Activated B cell treated with CpG ODN at 0.5 μM for 24 hours (primary cell): ENCODE measurements at places on chromosomes 7 and 10.
A peak's percentile ranks its signal among the peaks of the same experiment; 100 is the strongest.

DNA sequence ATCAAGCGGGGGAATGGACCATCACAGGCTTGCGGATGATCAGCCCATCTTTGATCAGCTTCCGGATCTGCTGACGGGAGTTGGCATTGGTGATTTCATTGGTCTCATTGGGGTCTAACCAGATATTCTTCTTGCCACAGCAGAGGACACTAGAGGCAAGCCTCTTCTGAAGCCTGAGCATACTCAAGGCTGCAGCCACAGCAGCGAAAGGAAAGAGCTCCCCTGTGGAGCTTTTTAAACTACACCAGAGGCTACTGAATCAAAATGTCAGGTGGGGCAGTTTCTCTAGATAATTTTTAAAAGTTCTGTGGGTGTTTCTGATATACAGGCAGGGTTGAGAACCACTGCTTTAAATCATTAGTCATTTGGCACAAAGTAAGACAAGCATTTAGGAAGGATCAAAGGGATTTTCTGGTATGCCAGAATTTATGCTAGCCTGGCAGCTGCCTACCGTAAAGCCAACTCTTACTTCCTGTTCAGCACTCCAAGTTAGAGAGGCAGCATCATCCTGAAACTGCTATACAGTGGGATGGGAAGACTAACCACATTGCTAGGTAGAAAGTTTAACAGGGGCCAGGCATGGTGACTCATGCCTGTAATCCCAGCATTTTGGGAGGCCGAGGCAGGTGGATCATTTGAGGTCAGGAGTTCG is 7.0 kb downstream of the NAPEPLD start:
- DNase-seq: no peak

DNA sequence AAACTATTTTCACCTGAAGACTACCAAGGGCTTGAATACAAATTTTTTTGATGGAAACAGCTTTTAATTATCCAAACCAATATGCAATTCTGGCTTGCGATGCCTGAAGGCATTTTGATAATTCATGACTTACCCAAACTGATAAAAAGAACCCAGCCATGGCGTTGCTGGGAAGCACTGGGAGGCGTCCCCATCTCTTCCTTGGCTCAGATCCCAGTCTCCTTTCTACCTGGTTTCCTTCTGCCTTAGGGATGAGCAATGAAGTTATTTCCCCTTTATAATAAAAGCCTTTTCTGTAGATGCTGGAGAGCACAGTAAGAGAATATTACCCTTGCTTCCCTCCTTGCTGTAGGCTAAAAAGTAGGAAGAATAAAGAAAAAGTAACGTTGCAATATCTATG is 129.1 kb upstream of the ANK3 start:
- DNase-seq: no peak

DNA sequence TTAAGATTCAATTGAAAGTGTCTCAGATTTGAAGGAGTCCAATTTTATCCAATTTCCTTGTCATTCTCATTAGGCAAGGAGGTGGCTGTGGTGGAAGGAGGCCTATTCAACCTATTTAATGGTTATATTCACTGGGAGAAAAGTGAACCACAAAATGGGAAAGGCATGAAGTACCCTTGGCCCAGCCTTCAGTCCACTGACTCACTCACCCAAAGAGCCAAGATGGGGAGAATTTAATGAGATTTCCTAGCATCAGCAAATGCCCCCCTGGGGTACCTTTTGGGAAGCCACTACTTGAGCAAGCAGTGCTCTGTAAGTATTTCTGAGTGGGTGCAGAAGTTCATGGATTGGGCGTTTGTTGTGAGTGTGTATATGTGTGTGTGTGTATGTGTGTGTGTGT is 144.1 kb downstream of the NRP1 start:
- DNase-seq: no peak

GRCh38 chr7:131124867-131125266 is 202.8 kb upstream of the MKLN1 start:
- no peak for DNase-seq

GRCh38 chr7:41313171-41313570 is 389.7 kb downstream of the INHBA start:
- no peak for DNase-seq

- DNase-seq: no peak
Observed at GRCh38 chr7:1845536-1846311, 175.6 kb downstream of the ELFN1 start.

- no peak for DNase-seq
Observed at GRCh38 chr10:33706191-33706590, 371.7 kb upstream of the NRP1 start.

GRCh38 chr10:34480345-34480744 is 334.8 kb downstream of the PARD3 start:
- DNase-seq: no peak

DNA sequence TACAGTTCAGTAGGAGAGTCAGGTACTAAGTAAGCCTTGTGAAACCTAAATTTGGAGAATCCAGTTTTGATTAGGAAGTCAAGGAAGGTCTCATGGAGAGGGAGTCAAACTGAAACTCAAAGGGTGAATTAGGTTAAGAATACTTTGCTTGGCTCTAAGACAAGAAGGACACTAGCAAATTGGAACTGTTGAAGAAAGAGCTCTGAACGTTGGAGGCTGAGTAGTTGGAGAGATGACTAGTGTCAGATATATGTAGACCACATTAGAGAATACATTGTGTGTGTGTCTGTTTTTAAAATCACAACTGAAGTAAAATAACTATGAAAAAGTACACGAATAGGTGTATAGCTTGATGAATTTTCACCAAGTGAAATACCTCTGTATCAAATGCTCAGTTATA is 6.3 kb downstream of the VPS26A start:
- no peak for DNase-seq

GRCh38 chr7:147432079-147432478 is 1158.5 kb upstream of the C7orf33 start:
- no peak for DNase-seq

GRCh38 chr10:114561008-114561523 is 97.0 kb downstream of the ABLIM1 start:
- DNase-seq: no peak

GRCh38 chr10:67609996-67610793 is 85.8 kb downstream of the CTNNA3 start:
- no peak for DNase-seq

- no peak for DNase-seq
Observed at GRCh38 chr10:32911285-32912016, 46.6 kb downstream of the ITGB1 start.

DNA sequence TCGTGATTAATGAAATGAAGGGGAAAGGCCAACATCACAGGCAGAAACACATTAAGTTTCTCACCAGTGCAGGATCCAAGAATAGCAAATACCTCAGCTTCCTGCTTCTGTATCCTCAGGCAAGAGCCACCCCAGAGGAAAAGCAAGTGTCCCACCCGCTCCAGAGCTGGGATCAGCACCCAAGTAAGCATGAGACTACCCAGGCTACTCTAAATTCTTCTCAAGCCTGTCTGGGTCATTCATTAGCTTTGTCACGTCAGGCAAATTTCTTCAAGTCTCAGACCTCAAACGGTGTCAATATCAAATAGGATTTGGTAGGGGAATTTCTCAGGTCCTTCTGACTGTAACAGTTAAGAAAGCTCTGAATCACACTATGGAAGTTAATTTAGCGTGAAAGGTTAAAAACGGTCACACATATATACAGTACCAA is 59.0 kb downstream of the GNA12 start:
- DNase-seq: no peak

DNA sequence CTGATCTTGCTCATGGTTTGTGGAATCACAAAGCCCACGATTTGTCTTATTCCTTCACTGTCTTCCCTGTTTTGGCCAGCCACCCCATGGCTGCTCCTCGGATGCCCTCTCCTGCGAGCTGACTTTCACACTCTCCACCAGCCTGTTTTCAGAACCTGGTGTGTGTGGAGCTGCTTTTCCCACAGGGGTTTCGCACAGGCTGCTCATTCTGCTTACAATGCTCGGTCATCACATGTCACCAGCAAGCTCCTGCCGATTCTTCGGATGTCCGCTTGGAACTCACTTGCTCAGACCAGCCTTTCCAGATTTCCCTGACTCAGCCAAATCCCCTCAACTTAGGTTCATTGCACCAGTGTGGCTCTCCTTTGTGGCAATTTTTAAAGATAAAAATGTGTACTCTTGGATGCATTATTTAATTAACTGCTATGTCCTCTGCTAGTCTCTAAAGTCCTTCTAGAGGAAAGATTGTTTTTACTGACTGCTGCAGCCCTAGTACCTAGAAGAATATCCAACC is 1018.6 kb upstream of the LRRTM3 start:
- no peak for DNase-seq

- no peak for DNase-seq
Observed at GRCh38 chr10:13079776-13080050, 20.2 kb upstream of the OPTN start.

GRCh38 chr7:132029369-132030085 is 473.1 kb upstream of the PODXL start:
- DNase-seq: no peak

DNA sequence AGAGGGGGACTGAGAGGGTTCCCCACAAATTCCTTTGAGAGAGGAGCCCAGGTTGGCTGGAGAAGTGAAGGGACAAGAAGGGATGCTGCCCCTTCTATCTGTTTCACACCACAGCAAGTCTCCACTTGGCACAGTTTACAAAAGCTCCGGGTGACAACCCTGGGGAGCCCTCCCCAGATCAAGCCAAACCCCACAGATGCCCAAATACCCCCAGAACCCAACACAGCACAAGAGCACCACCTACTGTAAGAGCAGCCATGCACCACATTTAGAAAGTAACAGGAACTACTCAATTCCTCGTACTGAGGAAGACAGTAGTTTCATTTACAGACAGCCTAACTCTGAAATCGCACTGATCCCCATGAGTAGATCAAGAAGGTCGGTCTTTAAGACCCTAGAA is 67.8 kb upstream of the ATP6V0A4 start:
- DNase-seq: no peak

DNA sequence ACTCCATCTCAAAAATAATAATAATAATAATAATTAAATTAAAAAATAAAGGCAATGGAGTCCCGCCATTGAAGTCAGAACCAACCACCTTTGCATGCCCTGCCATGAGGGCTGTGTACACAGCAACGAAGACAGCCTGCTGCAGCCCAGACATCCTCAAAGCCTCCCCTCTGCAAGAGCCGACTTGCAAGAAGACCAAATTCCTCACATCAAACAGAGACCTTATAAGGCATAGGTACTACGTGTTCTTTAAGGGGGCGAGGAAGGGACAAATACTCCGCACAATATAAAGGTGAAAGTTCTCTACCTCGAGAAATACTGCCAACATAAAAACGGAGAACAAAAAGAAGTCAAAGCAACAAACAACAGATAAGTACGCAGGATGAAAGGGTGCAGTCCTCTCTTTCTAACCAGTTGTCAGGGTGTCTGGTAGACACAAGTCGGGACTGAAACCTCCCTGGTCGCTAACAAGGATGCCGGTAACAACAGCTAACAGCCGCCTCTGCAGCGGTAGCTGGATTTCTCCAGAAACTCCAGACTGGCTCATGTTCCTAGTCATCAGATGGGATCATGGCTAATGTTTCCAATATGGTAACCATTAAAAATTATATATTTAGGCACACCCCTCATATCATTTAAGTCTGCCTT is 23.6 kb downstream of the FGFR2 start:
- DNase-seq: no peak

- no peak for DNase-seq
Observed at GRCh38 chr7:150799741-150800580, at the start of gene TMEM176B. TMEM176B (minus strand) TSS chr7:150800364; CDS start chr7:150796569, 3,795 bp downstream.

- no peak for DNase-seq
Observed at GRCh38 chr7:152733286-152733934, 26.1 kb upstream of the ACTR3B start.

GRCh38 chr10:90328896-90329295 is 528.9 kb downstream of the HTR7 start:
- DNase-seq: no peak

DNA sequence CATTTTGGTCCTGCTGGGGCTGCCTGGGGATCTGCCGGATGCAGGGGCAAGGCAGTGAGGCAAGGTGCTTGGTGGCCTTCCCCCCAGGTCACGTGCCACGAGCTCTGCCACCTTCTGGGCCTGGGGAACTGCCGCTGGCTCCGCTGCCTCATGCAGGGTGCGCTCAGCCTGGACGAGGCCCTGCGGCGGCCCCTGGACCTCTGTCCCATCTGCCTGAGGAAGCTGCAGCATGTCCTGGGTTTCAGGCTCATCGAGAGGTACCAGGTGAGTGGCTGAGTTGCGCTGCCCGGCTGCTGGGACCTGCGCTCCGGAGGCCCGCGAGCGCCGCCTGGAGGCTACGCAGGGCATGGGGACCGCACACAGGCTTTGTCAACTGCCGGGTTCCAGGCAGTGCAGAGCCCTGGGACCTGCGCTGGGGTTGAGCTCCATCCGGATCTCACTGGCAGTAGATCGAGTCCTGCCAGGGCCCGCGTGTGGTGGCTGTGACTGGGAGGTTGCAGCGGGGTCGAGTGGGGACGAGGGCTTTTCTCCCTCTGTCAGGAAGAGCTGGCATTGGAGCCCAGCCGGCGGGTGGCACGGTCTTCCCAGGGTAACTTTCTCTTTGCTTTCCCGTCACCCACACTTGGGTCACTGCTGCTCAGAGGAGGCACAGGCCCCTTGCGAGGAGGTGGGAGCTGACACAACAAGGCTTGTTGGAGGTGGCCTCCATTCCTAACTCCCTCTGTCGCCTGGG is 21.7 kb downstream of the AMZ1 start:
- DNase-seq: peak; percentile 81

GRCh38 chr10:80660736-80661135 is 123.0 kb downstream of the SH2D4B start:
- DNase-seq: no peak

- DNase-seq: no peak
Observed at GRCh38 chr7:7738177-7738576, 19.8 kb upstream of the RPA3 start.

GRCh38 chr10:125802131-125802530 is 20.9 kb downstream of the UROS start:
- DNase-seq: no peak

GRCh38 chr7:53806119-53806518 is 736.1 kb upstream of the VSTM2A start:
- no peak for DNase-seq

DNA sequence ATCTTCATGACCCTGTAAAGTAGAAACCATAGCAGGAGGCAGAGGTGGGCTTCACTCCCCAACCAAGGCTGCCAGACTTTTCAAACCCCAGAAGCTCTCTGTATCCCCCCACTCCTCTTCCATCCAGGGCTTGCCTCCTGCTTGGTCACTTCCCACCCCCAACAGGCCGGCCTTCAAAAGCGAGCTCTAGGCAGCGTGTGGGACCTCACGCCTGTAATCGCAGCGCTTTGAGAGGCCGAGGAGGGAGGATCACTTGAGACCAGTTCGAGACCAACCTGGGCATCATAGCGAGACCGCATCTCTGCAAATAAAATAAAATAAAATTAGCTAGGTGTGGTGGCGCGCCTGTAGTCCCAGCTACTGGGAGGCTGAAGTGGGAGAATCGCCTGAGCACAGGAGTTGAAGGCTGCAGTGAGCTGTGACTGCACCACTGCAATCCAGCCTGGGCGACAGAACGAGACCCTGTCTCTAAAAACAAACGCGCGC is 743 bp upstream of the POR start:
- no peak for DNase-seq

- DNase-seq: peak; percentile 34
Observed at GRCh38 chr10:25875556-25876165, 58.4 kb upstream of the MYO3A start.

GRCh38 chr10:13920465-13920864 is 333.7 kb downstream of the PRPF18 start:
- no peak for DNase-seq

GRCh38 chr10:42995537-42995936 is 81.3 kb upstream of the RET start:
- DNase-seq: no peak
